IPS DF 6.9 (cell line): ENCODE measurements at places on chromosomes 2 and 18.

GRCh38 chr2:213232649-213233437 is 51.4 kb upstream of the SPAG16 start:
- no peak for DNase-seq

DNA sequence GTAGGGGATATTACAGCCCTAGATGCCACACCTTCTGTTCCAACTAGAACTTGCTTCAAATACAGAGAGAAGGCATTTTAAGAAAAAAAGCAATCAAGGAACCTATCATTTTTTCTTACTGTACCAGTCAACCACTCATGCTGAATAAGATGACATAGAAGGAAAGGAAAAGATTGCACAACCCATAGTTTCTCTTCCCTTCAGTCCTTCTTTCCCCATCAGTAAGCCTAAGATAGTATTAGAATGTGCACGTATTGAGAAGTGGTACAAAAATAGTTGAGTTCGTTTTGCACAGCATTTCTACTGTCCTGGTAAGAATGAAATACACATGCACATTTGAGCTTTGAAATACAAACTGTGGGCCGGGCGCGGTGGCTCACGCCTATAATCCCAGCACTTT is 27.0 kb upstream of the HK2 start:
- DNase-seq: no peak

DNA sequence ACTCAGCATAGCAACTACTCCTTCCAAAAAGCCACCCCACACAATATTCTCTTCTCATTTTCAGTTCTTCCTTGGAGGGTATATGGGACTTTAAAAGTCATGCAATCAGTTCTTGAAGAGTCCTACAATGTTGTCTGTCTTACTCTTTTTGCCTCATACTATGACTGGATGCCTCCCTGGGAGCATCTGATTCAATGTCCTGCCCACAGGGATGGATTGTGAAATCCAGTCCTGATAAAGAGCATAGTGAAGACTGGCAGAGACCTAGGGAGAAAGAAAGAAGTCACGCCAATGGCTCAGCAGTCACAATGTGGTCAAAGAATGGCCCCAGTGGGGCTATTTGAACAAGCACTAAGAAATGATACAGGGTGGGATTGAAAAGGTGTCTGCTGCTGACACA is 155.1 kb upstream of the SERPINE2 start:
- DNase-seq: no peak

GRCh38 chr2:151043484-151043883 is 218.2 kb downstream of the RBM43 start:
- no peak for DNase-seq

- DNase-seq: no peak
Observed at GRCh38 chr2:237868631-237869342, 9.4 kb downstream of the RAMP1 start.

GRCh38 chr2:48588745-48589144 is 28.9 kb upstream of the GTF2A1L start:
- no peak for DNase-seq

- DNase-seq: peak; percentile 54
Observed at GRCh38 chr2:102251042-102251848, 60.1 kb upstream of the IL1RL1 start.
